Stimulated activated CD8-positive, alpha-beta memory T cell treated with anti-CD3 and anti-CD28 coated beads, Interleukin-4, amount 100 ng/mL, for 24 hours (primary cell): ENCODE measurements at places on chromosomes 13 and 19.

- DNase-seq: no peak
Observed at GRCh38 chr13:101838323-101838722, 385.8 kb downstream of the ITGBL1 start.

- no peak for DNase-seq
Observed at GRCh38 chr13:25990801-25991200, 61.0 kb downstream of the SHISA2 start.

- no peak for DNase-seq
Observed at GRCh38 chr13:53159431-53159830, 130.8 kb downstream of the OLFM4 start.

DNA sequence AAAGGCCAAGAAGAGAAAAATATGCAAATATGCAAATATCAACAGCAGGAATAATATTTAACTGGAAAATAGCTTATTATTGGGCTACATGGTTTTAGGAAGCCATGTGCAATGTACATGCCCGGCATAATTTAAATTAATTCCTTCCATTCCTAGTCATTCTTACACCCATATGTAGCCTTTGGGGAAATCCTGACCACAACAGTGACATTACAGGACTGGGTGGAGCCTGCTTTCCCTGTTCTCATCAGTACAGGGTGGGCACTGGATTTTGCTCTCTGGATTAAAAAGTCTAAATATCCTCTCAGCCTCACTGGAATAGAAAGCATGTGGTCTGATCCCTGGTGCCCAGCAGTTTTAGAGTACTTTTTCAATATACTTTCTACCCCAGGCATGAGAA is 198.2 kb downstream of the DNAJC15 start:
- DNase-seq: no peak

- DNase-seq: no peak
Observed at GRCh38 chr19:42092350-42092749, 16.4 kb downstream of the ZNF574 start.

DNA sequence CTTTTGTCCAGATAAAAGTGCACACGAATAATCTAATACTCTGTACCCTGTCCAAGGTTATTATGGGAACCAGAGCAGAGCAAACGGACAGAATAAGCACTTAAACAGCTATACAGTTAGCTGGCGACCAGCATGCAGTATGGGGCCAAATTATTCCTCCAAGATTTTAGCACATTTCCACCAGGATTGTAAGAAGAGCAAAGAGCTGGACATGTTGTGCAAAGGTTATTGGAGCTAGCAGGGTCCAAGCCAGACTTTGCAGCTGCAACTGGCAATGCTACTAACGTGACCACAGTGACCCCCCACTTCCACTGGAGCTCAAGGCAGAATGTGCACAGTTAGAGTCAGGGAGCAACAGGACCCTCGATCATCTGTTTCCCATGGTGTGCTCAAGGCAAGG is 89.9 kb downstream of the COL4A1 start:
- DNase-seq: no peak

GRCh38 chr19:16544473-16545231 is 2.4 kb upstream of the CHERP start:
- DNase-seq: no peak

DNA sequence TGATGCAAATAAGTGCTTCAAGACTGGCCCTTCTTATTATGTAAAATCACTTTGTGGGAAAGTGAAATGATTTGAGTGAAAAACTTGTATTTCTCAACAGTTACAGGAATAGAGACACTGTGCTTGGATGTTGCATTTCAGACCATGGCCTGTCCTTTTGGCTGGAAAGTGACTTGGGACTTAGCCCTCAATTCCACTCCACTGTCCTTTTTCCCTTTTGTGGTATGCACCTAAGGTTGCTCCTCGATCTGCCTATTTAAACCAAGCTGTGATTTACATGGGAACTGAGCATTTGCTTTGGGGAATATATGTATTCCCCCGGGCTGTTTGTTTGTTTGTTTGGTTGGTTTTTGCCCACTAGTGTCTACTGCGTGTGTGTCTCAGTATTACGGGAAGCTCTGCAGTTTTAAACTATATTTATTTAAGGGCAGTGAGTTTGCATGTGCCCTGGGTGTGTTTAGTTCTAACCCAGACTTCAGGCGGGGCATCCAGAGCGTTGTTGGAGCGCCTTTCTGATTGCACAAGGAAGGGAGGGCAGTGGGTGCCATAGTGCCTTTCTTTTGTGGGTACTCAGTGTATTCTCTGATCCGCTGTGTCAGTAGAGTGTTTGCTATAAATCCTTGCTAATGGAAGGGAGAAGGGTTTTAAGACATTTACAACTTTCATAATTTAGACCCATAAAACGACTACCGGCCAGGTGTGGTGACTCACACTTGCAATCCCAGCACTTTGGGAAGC is 18.2 kb upstream of the RNF113B start:
- no peak for DNase-seq

DNA sequence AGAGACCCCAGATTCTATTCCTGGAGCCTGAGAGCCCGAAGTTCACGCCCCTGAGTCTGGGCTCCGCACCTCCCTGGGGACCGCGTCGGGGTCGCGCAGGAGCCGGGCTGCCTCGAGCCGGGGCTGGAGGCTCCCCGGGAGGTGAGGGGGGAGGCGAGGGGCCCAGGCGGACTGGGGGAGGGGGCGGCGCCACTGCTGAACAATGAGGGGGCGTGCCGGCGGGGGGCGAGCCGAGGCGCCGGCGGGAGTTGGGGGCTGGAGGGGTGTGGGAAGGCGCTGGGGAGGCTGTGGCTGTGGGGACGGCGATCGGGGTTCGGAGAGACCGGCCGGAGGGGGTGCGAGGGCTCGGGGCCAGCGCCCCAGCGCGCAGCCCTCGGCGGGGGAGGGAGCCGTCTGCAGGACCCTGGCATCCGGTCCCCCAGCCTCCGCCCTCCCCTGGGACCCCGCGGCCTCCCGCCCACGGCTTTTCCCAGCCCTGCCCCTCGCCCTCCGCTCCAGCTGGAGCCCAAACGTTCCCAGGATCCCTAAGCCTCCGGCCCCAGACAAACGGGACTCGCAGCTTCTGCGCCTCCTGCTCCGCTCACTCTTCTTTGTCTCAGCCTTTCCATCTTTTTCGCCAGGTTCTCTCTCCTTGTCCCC is 922 bp downstream of the PLEKHG2 start:
- no peak for DNase-seq

DNA sequence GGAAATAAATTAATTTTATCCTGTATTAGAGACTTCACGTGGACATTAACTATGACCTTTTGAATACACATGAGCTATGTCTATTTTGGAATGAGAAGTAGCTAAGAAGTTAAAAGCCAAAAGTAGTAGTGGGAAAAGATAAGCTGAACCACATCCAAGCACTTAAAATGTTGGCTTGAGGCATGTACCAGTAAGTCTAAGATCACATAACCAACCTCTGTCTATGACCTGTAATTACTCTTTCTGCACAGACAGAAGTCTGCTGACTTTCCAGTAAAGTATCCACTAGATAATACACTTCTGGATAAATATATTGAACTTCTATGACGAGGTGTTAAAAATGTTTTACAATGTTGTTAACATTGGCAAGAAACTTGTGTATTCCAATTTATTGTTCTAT is 68.7 kb downstream of the LIG4 start:
- DNase-seq: no peak

GRCh38 chr13:113967206-113967720 is 6.6 kb downstream of the C13orf46 start:
- DNase-seq: no peak

DNA sequence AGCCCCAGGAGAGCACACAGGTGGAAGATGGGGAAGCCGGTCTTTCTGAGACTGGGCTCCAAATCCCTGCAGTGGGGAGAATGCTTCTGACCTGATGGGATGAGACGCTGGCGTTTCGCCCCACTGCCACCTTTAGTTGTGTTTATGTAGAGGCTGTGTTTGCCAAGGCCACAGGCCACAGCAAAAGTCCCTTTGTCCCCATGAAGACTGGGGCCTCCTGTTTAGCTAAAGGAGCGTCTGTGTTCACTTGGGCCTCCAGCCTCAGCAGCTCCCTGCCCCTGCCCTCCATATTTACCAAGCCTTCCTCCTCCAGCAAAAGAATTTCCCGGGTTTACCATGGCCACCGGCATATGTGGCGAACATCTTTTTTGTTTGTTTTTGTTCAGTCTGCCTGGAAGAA is 10.4 kb upstream of the KLK14 start:
- no peak for DNase-seq

- DNase-seq: no peak
Observed at GRCh38 chr13:106090001-106090400, 445.5 kb downstream of the EFNB2 start.
